ENCODE measurements at places on chromosomes 3 and 15.

DNA sequence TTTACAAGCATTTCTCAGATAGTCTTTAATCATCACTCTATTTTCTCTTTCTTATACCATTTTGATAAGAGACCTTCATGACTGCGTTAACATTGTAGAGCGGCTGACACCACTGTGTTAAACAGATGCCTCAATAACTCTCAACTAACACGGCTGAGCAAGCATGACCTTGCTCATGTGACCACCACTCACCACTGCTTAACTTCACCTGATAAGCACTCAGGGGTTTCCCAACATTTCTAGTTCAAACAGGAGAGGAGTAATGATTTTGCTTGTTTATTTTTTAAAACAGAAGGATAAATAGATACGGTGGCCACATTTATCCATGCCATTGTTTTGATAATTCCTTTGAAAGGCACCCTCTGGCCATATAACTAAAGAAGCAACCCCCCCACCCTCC is 37.7 kb upstream of the TMEM45A start:
- no peak for DNase-seq

- DNase-seq = no peak
Observed at GRCh38 chr15:89130201-89130600, 41.9 kb downstream of the ABHD2 start.

- no peak for DNase-seq
Observed at GRCh38 chr3:112786002-112786590, 60.6 kb downstream of the CD200R1L start.

GRCh38 chr3:127113571-127113891 is 79.4 kb upstream of the PRR23E start:
- DNase-seq = no peak

All from fibroblast of the conjunctiva (primary cell).